ENCODE measurements at places on chromosomes 4 and X. TPM values are rescaled to one million over a fixed set of nuclear protein-coding genes. Genes with fewer than 3 reads are reported as not detected.

DNA sequence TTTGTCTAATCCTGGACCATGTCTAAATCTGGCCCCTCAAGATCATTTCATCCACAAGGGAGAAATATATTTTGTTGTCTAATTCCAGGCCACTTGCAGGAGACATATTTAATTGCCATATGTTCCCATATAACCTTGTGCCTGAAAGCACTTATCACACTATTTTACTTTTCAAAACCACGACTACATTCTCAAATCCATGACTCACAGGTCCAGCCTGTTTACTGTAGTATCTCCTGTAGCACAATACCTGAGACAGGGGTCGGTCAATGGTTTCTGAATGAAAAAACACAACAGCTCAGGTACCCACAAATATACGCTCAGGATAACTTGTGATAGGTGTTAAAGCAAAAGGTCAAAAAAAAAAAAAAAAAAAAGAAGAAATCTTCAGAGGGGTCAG is 60.9 kb downstream of the SEC24D start:
- DNase-seq = no peak

DNA sequence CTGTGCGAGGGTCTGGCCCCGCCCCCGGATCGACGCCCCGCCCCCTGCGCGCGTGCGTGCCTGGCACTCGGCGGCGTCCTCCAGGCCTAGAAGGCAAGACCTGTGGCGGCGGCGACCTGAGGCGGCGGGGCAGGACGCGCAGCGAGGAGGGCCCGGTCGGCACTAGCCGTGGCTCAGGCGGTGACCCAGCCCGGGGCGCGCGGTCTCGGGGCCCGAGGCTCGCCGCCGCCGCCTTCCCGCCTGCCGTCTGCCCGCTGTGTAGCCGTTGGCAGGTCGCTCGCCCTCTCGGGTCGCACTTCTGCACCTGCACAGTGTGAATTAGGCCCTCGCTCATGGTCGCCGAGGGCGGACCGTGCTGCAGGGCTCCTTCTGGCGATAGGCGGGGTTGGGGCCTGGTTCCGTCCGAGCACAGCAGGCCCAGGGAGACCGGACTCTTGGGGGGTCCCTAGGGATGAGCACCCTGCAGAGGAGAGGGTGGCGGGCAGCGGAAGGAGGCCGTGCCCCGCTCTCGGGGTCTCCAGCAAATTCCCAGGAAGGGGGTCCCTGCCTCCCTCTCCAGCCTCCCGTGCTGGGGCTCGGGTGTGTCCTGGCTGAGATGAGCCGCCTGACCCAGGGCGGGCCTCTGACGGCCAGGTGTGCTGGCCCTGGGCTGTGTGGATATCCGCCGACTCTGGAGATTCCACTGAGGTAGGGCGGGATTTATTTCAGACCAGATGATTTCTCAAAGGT is 557 bp upstream of the FAM53A start:
- DNase-seq = no peak

GRCh38 chr4:42673082-42673425 is 16.1 kb upstream of the ATP8A1 start:
- DNase-seq = no peak

GATA1 gene
- not detected for total RNA-seq

SRPX2 gene
- 0.35 TPM for total RNA-seq

DNA sequence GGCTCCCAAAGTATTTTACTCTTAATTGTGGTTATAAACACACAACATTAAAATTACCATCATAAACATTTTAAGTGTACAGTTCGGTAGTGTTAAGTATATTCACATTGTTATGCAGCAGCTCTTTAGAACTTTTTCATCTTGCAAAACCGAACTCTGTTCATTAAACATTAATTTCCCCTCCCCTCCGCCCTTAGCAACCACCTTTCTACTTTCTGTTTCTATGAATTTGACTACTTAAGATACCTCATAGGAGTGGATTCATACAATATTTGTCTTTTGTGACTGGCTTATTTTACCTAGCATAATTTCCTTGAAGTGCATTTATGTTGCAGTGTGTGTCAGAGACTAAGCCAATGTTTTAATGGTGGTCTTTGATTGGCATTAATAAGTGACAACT is 32.6 kb downstream of the IL13RA1 start:
- DNase-seq = no peak

Data from neural crest cell (in vitro differentiated cells).